ENCODE measurements at places on chromosomes 3 and 15.

DNA sequence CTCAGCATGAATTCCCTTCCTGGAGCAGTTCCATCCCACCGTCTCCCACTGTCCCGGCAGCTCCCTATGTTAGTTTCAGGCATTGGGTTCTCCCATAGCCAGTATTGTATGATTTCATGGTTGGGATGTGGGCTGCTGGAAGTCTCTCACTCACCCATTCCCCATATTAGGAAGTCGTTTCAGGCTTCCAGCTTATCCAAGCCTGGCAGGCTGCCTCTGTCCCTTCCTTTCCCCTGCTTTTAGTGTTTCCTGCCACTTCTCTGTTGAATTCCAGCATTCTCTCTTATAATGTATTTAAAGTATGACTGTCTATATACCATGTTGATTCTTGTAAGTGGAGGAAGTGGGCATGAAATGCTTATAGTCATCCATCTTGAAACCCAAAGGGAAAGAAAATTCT is 309.7 kb upstream of the RBMS3 start:
- DNase-seq = peak; percentile 5

GRCh38 chr3:21779909-21780308 is 28.9 kb upstream of the ZNF385D start:
- no peak for DNase-seq

- no peak for DNase-seq
These were observed 98.6 kb upstream of the ARHGEF26 start for GRCh38 chr3:154022606-154023005.

DNA sequence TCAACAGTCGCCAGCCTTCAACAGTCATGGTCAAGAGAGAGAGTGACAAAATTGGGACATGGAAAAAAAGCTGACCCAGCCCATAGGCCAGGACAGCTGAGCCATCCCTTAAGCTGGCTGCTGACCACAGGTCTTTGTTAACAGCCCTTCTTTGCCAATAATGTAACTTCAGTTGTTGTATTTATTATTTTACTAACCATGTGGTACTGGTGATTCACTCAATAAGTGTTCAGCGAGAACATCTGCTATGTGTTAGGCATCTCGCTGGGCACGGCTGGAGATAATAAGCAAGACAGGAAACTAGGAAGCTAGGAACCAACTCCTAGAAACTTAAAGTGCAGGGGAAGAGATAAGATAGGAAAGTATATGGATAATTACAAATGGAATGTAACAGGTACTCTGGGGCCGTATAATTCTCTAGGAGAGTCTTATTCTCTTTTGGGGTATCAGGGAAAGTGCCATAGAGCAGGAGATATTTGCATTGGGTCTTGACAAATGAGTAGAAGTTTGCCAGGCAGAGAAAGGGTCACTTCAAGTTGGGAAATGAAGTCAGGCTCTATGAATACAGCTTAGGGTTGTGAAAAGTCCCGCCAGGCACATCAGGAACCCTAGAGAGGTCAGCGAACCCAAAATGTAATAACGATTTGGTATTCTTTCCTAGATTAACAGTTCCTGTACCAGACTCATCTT is 84.0 kb upstream of the TRA2B start:
- peak; percentile 87 for DNase-seq

- no peak for DNase-seq
These were observed 201.3 kb downstream of the RBMS3 start for GRCh38 chr3:29481969-29482767.

- no peak for DNase-seq
These were observed 587.4 kb downstream of the FOXP1 start for GRCh38 chr3:70996082-70996481.

DNA sequence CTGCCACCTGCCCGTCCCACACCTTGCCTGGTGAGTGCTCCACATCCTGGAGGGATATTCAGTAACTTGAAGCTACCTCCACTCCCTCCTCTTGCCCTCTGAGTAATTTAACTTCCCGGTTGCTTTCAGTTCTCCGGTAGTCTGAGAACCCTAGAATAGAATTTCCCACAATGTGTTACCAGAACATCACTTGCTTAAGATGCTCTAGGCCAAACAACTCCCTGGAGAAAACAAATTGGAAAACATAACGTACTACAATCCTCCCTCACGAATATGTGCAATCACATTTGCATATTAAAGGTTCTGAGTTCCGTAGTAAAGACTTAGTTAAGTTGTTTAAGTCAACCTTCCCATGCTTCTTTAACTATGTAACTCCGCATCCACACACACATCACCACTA is 44.8 kb downstream of the SLCO2A1 start:
- no peak for DNase-seq

DNA sequence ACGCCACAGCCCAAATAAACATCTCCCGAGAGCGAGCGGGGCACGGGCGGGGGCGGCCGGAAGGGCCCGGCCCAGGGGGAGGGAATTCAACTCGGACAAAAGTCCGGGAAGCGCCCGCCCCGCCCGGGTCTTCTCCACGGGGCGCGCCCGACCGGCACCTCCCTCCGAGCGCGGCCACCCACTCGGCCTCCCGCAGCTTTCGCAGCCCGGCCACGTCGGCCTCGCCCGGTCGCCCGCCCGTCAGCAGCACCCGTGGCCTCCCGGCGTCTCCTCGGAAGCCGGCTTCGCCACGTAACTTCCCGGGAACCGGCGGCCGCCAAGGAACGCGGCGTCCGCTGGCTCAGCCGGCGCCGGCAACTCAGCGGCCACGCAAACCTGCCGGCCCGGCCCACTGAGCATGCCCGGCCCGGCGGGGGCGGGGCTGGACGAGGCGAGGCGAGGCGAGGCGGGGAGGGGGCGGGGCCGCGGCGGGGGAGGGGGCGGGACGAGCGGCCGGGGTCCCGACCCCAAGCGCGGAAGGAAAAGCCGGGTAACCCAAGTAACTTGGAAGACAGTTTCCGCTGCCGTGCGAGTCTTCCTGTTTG is at the start of gene TJP1:
TJP1 (minus strand) TSS at position 369 of the 584 bp plus-strand sequence. CDS start 440 bp downstream, outside the sequence.
- peak; percentile 80 for DNase-seq

- peak; percentile 57 for DNase-seq
These were observed 96.2 kb upstream of the NR2F2 start for GRCh38 chr15:96234109-96234892.

DNA sequence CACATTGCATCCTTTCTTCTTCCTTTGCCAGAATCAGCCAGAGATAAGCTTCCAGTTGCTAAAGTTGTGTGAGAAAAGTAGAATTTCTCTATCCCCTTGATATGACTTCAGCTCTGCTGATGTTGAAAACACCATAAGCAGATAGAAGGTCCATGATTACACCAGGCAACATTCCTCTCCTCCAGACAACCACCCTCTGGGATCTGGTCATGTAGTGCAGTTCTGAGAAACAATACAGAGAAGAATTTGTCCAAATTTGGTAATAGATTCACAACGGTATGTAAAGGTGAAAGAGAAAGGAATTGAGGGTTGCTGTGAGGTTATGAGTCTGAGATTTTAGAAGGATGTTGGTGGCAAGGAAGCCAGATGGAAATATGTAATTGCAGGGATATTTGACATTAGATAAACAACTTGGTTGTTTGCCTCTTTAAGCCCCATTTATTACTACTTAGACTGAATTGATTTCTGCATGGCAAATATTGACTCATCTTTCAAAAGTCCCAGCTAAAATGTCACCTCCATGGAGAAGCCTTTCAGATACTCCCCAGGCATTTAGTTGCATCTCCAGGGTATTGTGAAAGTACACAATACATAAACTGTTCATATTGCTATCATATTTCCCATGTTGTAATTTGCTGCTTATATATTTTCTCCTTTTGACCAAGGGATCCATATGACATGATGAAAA is 134.9 kb downstream of the GAP43 start:
- DNase-seq = peak; percentile 28

GRCh38 chr3:29406291-29406832 is 125.5 kb downstream of the RBMS3 start:
- no peak for DNase-seq

- no peak for DNase-seq
These were observed 806.3 kb upstream of the NECTIN3 start for GRCh38 chr3:110265302-110265701.

- DNase-seq = no peak
These were observed 19.5 kb downstream of the SENP2 start for GRCh38 chr3:185605566-185605965.

- peak; percentile 87 for DNase-seq
These were observed 58.6 kb downstream of the QTRT2 start for GRCh38 chr3:114115143-114115542.

GRCh38 chr3:25455441-25456132 is 27.5 kb downstream of the RARB start:
- DNase-seq = peak; percentile 88

- no peak for DNase-seq
These were observed 15.9 kb upstream of the OCA2 start for GRCh38 chr15:28114721-28115622.

DNA sequence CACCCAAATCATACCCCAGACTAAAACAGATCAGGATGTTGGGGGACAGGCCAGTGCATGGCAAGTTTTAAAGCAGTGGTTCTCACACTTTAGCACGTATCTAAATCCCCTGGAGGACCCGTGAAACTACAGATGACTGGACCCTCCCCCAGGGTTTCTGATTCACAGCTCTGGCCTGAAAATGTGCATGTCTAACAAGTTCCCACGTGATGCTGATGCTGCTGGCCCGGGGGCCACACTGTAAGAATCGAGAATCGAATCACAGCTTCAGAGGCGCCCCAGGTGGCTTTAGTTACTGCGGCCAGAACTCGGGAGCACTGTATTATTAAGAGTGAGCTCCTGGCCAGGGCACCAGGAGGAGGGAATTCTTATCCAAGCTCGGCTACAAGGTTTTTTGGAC is 11.6 kb downstream of the ADAMTS17 start:
- no peak for DNase-seq

- DNase-seq = peak; percentile 90
These were observed 64.1 kb downstream of the TLE3 start for GRCh38 chr15:70033529-70034140.

DNA sequence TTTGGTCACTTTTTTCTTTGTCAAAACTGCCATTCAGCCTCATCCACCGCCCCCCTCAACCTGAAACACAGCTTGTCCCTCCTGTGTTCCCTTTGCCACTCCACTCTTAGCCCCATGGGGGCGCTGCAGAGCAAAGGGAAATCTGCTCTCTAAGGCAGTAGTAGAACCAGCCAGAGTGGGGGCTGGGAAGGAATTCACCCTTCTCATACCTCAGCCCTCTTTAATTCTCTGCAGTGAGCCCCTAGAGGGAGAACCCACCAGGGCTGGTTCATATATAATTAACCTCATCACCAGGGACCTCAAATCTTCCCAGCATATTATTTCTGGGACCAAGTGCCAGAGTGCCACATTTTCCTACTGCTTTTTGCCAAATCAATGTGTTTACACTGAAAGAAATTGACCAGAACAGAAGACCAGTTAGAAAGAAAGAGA is 2.8 kb upstream of the BCL6 start:
- peak; percentile 86 for DNase-seq

- DNase-seq = peak; percentile 82
These were observed 690.1 kb upstream of the BCHE start for GRCh38 chr3:166527325-166527724.

- peak; percentile 30 for DNase-seq
These were observed 7.6 kb downstream of the HDC start for GRCh38 chr15:50257924-50258323.

DNA sequence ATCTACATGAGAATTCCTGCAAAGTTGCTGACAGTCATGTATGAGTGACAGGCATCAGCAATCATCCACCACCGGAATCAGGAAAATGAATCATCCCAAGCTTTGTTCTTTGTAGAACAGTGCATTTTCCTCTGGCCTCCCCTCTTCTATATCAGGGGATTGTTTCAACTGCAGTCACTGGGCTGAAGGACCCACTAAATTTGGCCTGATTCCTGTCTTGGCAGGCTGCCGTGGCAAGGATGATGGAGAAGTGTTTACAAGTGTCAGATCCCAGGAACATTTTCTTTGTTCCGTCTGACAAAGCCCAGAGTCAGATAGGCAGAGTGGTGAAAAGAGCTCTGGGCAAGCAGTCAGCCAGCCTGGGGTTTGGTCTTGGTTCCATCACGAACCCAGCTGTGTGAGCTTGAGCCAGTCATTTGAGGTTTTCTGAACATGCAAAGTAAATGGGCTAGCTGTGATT is 175.1 kb upstream of the TSC22D2 start:
- DNase-seq = peak; percentile 82

DNA sequence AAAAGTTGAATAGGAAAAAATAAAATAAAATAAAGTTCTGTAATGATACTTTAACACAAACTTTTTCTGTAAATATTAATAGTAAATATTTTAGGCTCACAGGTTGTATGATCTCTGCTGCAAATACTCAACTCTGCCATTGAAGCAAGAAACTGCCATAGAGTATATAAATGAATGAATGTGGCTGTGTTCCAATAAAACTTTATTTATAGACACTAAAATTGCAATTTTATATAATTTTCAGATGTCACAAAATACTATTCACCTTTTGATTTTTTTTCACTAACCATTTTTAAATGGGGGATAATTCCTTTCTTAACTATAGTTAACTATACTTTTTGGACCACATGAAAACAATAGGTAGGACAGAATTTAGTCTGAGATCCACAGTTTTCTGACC is 16.0 kb downstream of the EIF1B start:
- DNase-seq = no peak

DNA sequence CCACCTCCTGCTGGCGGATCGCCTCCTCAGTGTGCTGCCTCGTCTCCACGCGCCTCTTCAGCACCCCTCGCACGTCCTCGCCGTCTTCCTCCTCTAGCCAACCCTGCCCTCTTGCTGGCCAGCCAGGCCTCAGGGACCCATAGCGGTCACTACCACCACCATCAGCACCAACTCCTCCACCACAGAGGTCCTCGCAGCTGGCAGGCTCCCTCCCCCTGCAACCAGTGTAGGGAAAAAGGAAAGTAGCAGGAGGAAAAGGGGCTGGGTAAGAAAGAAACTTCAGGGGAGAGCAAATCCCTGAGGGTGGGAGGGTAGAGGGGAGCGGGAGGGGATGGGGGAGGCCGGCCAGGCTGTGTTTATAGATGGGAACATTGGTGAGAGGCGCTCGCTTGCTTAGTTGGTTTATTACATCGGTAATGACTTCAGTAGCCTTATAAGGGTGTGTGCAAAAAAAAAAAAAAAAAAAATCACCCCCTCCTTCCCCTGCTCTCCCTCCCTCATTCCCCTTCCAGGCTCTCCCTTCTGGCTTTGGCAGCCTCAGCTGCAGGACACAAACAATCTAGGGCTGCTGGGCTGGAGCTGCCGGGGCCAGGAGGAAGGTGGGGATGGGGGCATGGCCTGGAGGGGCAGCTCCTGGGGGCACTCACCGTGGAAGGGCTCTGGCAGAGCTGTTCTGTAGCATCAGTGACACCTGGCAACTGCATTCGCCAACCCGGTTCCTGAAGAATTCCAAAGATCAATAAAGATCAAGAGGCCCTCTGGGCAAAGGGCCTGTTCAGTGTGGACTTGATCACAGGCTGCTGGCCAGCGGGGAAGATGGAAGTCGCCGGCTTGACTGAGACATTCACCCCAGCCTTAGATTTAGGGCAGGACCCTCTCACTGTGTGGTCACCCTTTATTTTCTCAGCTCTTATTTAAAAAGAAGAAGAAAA is 116.2 kb upstream of the HACD2 start:
- DNase-seq = no peak

DNA sequence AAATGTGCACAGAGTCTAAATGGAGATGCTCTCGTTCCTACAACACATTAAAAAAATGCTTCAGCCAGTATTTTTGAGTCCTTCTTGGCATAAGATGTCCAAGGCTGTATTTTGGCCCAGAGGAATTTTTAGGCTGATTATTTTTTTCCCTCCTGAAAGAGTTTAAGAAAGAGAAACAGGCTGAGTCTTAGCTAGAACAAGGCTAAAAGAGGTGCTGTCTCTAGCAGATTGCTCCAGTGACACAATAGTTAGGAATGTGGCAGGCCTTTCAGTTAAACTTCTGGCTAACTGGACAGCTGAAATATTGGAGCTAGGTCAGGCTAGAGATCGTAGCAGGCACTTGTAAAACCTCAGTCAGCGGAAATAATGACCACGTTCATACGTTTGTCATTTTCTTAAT is 271.4 kb upstream of the RARB start:
- peak; percentile 76 for DNase-seq
